ENCODE measurements at places on chromosomes 13 and 19. TPM values are rescaled to one million over a fixed set of nuclear protein-coding genes. Genes with fewer than 3 reads are reported as not detected.

DNA sequence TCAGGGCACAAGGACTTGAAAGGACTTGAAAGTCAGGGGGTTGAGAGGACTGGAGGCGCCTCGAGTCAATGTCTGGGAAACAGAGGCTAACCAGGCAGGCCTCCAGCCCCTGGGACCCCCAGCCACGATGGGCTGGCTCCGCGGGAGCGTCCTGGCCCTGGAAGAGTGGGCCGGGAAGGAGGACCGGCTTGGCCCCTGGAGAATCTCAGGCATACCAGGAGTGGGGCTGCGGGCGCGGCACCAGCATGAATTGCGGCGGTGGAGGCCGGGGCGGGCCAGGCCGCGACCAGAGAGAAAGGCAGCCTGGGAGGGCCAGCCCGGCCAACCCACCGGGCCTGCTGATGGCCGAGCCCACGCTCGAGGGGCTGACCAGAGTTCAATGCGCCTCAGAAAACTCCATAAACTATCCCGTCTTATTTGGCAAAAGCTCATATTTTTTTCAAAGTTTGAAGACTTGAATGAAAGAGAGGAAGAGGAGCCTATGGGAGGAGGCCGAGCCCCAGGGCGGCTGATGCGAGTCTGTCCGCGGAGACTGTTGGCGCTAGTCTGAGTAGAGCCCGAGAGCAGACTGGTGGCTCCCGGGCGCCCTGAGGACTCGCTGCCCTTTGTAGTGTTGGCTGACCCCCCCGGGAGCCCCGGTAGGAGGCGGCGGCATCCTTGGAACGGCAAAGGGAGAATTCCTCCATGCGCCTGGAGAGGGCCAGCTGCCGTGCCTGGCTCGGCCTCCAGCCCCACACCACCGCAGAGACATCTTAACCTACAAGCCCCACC, 68.0 kb downstream of the MLLT1 start:
- no peak overlapping the region for H3K27ac ChIP-seq
- no peak overlapping the region for H3K4me3 ChIP-seq
- no peaks in the 10 kb centered on the region for H3K4me1 ChIP-seq
- no peak for DNase-seq
- peaks cover 8% of the 10 kb centered on the region for H3K36me3 ChIP-seq
- no peaks in the 10 kb centered on the region for H3K27me3 ChIP-seq

MBD3L1 gene
- total RNA-seq = not detected

DNA sequence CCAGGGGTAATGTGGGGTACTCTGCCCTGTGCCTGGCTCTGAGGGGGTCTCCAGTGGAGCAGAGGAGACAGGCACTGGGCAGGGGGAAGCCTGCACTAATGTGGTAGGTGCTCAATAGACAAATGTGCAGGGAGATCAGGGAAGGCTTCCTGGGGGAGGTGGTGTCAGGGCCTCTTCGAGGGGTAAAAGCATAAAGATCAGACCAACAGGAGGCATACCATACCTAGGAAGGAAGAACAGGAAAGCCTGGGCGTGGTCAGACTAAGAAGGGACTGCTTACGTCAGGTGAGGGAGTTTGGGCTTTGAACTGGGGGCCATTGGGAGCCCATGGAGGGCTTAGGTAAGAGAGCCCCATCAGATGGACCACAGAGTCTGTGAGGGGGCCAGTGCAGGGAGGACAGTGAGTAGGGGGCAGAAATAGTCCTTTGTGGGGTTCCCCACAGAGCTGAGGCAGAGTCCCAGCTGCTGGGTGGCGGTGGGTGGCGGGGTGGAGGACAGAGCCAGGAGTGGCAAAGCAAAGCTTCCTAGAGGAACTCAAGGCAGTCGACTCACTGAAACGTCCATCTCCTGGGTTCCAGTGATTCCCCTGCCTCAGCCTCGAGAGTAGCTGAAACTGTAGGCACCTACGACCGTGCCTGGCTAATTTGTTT, 8.8 kb downstream of the PRR36 start:
- H3K36me3 ChIP-seq = no peaks in the 10 kb centered on the region
- H3K27ac ChIP-seq = peak overlapping the region; percentile 33
- peaks cover 19% of the 10 kb centered on the region for H3K4me1 ChIP-seq
- H3K27me3 ChIP-seq = peaks cover 34% of the 10 kb centered on the region
- H3K4me3 ChIP-seq = no peak overlapping the region
- DNase-seq = no peak

PDX1 gene
- total RNA-seq = not detected

DNA sequence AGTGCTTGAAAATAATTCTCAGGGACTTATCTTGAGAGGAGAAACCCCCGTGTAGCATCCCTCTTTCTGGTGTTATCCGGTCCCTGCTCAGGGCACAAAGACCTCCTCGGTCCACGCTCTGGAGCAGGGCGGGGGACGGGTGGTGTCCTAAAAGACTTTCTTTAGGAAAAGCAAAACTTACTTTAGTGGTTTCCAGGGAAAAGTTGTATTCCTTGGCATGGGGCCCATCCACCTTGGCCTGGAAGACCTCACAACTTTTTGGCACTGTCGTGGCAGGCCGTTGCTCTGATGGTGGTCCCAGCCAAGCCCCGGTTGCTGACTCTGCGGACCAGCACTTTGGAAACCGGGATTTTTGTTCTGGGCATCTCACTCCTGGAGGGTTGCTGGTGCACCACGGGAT, 2.7 kb downstream of the AMER2 start:
- no peaks in the 10 kb centered on the region for H3K36me3 ChIP-seq
- no peak for DNase-seq
- peaks cover 10% of the 10 kb centered on the region for H3K4me1 ChIP-seq
- H3K4me3 ChIP-seq = no peak overlapping the region
- H3K27ac ChIP-seq = no peak overlapping the region

DNA sequence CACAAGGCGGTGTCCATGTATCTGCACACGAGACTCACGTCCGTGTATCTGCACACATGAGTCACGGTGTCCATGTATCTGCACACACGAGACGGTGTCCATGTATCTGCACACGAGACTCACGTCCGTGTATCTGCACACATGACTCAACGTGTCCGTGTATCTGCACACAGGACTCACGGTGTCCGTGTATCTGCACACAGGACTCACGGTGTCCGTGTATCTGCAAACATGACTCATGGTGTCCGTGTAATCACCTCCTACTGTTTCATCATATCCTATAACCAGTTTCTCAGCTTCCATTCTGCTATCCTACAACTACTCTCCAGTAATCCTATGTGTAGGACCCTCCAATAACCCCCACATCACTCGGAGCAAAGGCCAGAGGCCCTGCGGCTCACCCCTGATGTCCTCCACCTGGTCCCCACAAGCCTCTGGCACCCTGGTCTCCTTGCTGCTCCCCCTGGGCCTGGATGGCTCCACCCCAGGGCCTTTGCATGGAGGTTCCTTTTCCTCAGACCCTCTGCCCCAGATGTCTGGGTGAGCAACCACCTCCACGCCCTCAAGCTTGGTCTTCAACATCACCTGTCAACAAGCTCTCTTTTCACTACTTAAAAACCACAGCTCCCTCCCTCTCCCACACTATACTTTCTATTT, 2.5 kb upstream of the TMEM255B start:
- H3K4me1 ChIP-seq = peaks cover 15% of the 10 kb centered on the region
- no peak overlapping the region for H3K4me3 ChIP-seq
- no peak for DNase-seq
- H3K36me3 ChIP-seq = no peaks in the 10 kb centered on the region
- H3K27me3 ChIP-seq = peaks cover 35% of the 10 kb centered on the region

DNA sequence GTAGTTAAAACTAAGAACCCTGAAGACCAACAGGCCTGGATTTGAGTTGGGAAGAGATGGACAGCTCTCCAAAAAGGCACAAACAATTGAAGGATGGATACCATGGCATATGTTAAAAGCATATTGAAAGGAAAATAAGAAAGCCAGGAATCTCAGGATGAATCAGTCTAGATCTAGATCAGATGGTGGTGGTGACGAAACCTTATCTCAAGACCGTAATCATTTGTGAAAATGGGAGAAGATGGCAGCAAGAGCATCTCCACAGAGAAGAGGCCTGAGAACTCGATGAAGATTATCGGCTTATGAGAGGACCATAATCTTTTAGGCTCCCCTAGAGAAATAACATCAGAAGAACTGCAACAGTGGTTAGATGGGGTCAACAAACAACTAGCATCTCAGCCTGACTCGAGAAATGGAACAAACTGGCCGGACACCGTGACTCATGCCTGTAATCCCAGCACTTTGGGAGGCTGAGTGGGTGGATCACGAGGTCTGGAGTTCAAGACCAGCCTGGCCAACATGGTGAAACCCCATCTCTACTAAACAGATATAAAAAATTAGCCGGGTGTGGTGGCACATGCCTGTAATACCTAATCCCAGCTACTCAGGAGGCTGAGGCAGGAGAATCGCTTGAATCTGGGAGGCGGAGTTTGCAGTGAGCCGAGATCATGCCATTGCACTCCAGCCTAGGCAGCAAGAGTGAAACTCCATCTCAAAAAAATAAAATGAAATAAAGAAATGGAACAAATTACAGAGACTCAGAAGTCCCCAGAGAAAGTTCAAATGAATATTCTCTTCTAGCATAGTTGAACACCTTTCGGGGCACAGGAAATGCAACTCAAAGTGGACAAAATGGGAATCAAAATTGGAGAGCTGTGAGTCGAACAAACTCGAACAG, 47.6 kb downstream of the FOXO1 start:
- no peaks in the 10 kb centered on the region for H3K27me3 ChIP-seq
- no peak overlapping the region for H3K4me3 ChIP-seq
- no peak for DNase-seq
- H3K27ac ChIP-seq = peak overlapping the region; percentile 81
- peaks cover 85% of the 10 kb centered on the region for H3K4me1 ChIP-seq

SHISA7 gene
- not detected for total RNA-seq

- DNase-seq = no peak
- H3K36me3 ChIP-seq = no peaks in the 10 kb centered on the region
- H3K27ac ChIP-seq = no peak overlapping the region
- H3K4me3 ChIP-seq = no peak overlapping the region
- peaks cover 19% of the 10 kb centered on the region for H3K27me3 ChIP-seq
- peaks cover 9% of the 10 kb centered on the region for H3K4me1 ChIP-seq
Observed at GRCh38 chr19:49954933-49955332, 6.0 kb downstream of the SIGLEC11 start.

PSPN gene
- 1.2 TPM for total RNA-seq

ZNF665 gene
- total RNA-seq = 9.3 TPM

- DNase-seq = no peak
- no peaks in the 10 kb centered on the region for H3K4me1 ChIP-seq
- no peak overlapping the region for H3K4me3 ChIP-seq
- H3K27me3 ChIP-seq = no peaks in the 10 kb centered on the region
- H3K27ac ChIP-seq = no peak overlapping the region
Observed at GRCh38 chr13:85503797-85504196, 295.4 kb downstream of the SLITRK6 start.

CEACAM7 gene
- total RNA-seq = not detected

TPTE2 gene
- 0.27 TPM for total RNA-seq

- H3K4me3 ChIP-seq = peak overlapping the region; percentile 89
- H3K27ac ChIP-seq = peak overlapping the region; percentile 95
- DNase-seq = no peak
Observed at GRCh38 chr13:49443357-49443703, 534 bp downstream of the CAB39L start.

All from activated CD8-positive, alpha-beta T cell treated with anti-CD3 and anti-CD28 coated beads for 36 hours (primary cell).